ENCODE measurements at places on chromosomes 13 and 19.

DNA sequence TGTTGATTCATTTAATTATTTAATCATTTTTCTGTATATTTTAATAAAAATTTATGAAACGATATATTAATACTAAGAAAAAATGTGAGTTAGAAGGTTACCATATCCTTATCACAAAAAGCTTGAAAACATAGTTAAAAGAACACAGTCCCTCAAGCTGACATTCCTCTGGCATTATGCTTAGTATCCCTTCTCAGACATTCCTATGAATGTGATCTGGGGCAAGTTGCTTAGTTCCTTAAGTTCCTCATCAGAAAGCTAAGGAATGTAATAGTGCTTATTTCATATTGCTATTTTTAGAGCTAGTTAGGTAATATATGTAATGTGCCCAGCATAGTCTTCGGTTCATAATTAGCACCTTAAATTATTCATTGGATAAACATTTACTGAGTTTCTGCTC, 122.8 kb downstream of the MTUS2 start:
- no peak for DNase-seq

DNA sequence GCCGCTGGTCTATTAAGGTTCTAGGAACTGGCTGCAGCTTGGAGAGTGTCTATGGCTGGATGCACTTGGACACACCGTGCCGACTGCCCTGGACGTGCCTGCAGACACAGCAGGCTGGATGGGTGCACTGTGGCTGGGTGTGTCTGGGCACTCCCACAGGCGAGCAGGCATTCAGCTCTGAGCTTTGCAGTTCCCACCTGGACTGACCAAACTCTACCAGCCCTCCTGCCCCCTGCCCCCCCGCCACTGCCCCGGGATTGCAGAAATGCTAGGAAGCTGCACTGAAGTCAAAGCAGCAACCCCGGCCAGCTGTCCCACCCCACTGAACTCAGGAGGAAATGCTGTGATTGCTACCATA, 7.0 kb upstream of the LRP3 start:
- no peak for DNase-seq

GRCh38 chr19:17286263-17286662, 4.6 kb downstream of the ANKLE1 start:
- DNase-seq: no peak

DNA sequence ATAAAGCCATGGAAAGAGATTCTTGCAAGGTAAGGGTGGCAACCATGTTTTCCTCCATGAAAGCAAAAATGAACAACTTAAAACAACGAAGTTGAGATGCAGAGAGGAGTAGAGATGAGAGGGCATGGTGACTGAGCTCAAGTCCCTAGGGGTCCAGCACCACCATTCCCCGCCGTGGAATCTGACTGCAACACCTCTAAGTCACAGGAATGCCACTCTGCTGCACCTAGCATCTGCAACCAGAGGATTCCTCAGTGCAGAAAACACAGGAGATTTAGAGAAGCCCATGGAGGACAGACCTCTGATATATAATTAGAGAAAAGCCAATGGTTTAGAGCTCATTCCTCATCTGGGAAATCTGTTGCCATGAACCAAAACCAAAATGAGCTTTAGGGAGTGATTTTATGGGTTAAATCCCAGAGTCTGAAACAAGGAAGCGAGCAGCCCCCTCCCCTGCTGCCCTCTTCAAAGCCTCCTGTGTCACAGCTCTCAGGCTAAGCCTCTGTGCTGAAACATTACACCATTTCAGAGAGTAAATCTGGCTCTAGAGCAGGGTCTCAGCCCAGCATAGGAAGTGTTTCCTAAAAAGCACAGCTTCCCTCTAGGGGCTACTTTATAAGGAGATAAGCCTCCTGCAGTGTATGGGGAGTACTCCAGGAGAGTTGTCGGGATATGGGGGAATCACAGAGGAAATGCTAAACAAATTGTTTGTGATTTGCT, 1043.6 kb downstream of the UQCRFS1 start:
- DNase-seq: no peak
